ENCODE measurements at places on chromosomes 2 and 18. TPM values are rescaled to one million over a fixed set of nuclear protein-coding genes. Genes with fewer than 3 reads are reported as not detected.

DNA sequence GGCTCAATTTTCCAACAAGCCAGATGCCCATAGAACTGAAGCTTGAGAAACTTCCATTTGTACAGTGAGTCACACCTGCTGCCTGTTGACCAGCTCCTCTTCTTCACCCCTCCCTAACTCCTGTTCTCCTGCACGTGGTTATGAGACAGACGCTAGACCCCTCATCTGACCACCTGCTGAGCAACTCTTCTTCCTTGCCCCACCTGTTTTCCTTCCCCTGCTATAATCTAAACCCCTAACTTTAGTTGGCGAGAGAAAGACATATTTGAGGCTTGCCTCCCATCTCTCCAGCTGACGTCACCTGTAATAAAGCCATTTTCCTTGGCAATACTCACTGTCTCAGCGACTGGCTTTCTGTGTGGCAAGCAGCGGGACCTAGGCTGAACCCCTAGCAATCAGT, 22.3 kb upstream of the ITM2C start:
- H3K4me3 ChIP-seq: no peak overlapping the region
- H3K27me3 ChIP-seq: peaks cover 29% of the 10 kb centered on the region
- no peak for DNase-seq
- peaks cover 8% of the 10 kb centered on the region for H3K36me3 ChIP-seq

DNA sequence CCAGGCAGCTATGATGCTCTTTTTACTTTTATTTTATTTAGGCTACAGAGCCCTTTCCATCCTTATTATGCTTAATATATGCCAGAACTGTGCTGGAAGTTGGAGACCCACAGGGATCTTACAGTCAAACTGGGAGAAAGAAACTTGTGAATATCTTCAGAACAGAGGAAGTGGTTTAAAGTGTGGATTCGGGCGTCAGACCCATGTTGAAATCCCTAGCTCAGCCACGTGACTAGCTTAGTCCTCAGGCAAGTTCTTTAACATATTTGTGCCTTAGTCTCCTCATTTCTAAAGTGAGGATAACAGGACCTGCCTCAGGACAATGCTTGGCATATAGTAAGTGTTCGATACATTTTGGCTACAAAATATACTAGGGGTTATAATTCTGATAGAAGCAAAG, 59.1 kb downstream of the MAP3K20 start:
- no peak overlapping the region for H3K27ac ChIP-seq
- no peaks in the 10 kb centered on the region for H3K27me3 ChIP-seq
- H3K36me3 ChIP-seq: no peaks in the 10 kb centered on the region
- DNase-seq: no peak
- H3K4me1 ChIP-seq: peaks cover 12% of the 10 kb centered on the region

DNA sequence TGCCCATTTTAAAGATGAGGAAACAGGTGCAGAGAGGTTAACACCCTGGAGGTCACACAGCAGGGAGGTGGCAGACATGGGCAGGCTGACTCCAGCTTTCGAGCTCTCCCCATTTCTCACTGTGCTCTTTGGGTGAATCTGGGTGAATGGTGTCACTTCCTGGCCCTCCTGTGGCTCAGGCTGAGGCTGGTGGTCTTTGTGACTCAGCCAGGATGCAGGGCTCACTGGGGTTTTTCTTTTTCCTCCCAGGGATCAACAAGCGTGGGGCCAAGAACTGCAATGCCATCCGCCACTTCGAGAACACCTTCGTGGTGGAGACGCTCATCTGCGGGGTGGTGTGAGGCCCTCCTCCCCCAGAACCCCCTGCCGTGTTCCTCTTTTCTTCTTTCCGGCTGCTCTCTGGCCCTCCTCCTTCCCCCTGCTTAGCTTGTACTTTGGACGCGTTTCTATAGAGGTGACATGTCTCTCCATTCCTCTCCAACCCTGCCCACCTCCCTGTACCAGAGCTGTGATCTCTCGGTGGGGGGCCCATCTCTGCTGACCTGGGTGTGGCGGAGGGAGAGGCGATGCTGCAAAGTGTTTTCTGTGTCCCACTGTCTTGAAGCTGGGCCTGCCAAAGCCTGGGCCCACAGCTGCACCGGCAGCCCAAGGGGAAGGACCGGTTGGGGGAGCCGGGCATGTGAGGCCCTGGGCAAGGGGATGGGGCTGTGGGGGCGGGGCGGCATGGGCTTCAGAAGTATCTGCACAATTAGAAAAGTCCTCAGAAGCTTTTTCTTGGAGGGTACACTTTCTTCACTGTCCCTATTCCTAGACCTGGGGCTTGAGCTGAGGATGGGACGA, 13.2 kb downstream of the ITM2C start:
- H3K27me3 ChIP-seq: no peaks in the 10 kb centered on the region
- H3K4me1 ChIP-seq: peaks cover 51% of the 10 kb centered on the region
- peak overlapping the region; percentile 74 for H3K27ac ChIP-seq
- peak; percentile 63 for DNase-seq
- peak overlapping the region; percentile 72 for H3K4me3 ChIP-seq
- no peaks in the 10 kb centered on the region for H3K36me3 ChIP-seq

DNA sequence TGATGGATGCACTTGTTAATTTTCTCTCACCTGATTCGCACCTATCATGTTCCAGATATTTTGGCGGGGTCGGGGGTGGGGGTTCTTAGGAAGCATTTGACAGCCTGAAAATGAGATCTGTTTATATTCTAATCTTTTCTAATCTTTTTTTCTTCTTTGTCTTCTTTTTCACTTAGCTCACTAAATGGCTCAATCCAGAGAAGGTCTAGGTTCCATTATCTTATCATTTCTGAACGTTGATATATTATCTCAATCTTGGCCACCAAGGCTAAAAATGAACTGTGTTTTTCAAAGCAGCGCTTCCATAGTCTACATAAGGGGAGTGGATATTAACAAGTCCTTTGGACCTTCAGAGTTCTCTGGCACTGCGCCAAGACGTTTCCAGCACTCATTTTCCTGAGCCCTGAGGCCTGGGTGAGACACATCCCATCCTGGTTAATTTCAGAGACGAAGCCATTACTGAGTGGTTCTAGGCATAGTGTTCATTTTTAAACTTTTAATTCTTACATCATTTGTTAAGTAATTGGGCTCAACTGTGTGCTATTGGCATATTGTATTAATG, 229.0 kb downstream of the SOX11 start:
- H3K4me1 ChIP-seq: no peaks in the 10 kb centered on the region
- no peak overlapping the region for H3K27ac ChIP-seq
- no peak overlapping the region for H3K4me3 ChIP-seq
- H3K27me3 ChIP-seq: no peaks in the 10 kb centered on the region

DNA sequence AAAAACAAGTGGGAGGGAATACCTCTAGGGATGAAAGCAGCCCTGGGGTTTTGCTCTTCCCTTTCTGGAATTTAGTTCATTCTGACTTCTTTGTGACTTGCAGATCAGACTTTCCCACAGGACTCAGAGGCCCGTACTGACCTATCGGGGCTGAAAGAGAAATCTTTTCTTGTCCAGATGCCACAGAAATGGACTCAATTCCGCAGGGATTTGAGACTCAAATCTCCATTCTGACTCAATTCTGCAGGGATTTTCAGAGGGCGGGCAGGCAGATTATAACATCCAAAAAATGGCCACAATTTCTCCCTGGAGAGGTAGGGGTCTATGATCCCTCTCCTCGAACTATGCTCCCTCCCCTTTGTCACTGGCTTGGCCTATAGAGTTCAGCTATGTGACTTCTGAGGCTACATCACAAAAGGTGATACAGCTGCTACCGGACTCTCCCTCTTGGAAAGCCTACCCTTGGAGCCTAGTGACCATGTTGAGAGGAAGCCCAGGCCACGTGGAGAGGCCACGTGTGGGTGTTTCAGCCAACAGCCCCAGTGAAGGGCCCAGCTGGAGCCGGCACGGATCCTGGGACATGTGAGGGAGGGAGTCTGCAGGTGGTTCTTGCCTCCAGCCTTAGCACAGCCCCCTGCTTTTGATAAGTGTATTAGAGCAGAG, 4.8 kb upstream of the EFHD1 start:
- no peaks in the 10 kb centered on the region for H3K4me1 ChIP-seq
- no peak for DNase-seq
- H3K27me3 ChIP-seq: peaks cover 41% of the 10 kb centered on the region
- no peak overlapping the region for H3K27ac ChIP-seq

DNA sequence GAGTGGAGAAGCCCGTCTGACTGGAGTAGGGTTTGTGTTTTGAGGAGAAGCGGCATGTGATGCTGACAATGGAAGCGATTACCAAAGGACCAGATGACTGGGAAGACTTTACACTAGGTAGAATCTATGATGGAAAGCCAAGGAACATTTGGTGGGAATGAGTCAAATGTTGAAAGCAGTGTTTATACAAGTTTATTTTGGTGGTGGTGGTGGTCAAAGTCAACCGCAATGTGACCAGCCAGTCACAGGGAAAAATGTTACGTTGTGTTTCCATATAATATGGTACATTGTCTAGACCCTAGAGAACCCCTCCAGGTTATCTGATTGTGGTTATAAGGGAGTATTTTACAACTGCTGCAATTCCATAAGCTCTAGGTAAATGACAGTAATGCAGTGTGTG, 216.8 kb downstream of the PID1 start:
- H3K27ac ChIP-seq: no peak overlapping the region
- H3K27me3 ChIP-seq: no peaks in the 10 kb centered on the region

- H3K27ac ChIP-seq: no peak overlapping the region
- H3K36me3 ChIP-seq: peaks cover 8% of the 10 kb centered on the region
Measured at GRCh38 chr2:240069829-240070228, 16.5 kb upstream of the OR6B3 start.

DNA sequence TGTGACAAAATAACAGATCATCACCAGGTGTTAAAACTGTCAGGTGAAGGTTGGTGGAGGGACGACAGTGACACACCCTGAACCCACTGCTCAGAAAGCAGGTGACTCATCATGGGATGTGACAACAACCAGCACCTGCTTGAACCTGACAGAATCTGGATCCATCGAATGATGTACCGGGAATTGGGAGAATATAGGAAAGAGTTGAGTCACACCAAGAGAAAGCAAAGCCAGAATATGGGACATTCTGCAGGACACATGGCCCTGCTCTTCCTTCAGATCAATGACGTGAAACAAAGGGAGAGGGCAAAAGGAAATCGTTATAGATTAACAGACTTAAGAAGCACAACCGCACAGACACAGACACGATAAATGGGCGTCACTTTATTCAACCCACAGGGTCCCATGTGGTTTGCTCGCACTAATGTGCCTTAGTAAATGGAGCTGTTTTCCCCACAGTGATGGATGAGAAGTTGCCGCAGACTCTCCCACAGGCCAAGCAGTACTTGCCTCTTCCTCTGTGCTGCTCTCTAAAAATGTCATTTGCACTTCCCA, 100.1 kb downstream of the CRACDL start:
- H3K4me1 ChIP-seq: no peaks in the 10 kb centered on the region
- H3K4me3 ChIP-seq: no peak overlapping the region
- no peak overlapping the region for H3K27ac ChIP-seq

- H3K4me1 ChIP-seq: no peaks in the 10 kb centered on the region
- no peak overlapping the region for H3K4me3 ChIP-seq
- no peak for DNase-seq
Measured at GRCh38 chr2:37911296-37911873, 13.7 kb upstream of the RMDN2 start.

GRCh38 chr2:23720705-23721453, 206.0 kb downstream of the ATAD2B start:
- peaks cover 10% of the 10 kb centered on the region for H3K4me1 ChIP-seq
- H3K4me3 ChIP-seq: no peak overlapping the region
- no peak overlapping the region for H3K27ac ChIP-seq
- peaks cover 46% of the 10 kb centered on the region for H3K36me3 ChIP-seq
- H3K27me3 ChIP-seq: no peaks in the 10 kb centered on the region

- H3K4me1 ChIP-seq: no peaks in the 10 kb centered on the region
- DNase-seq: no peak
- H3K36me3 ChIP-seq: no peaks in the 10 kb centered on the region
- H3K4me3 ChIP-seq: no peak overlapping the region
Measured at GRCh38 chr2:20186855-20187187, 38.1 kb downstream of the SDC1 start.

Gene GNLY
- polyA plus RNA-seq: 6.3 TPM

Gene LAMA1
- polyA plus RNA-seq: not detected

Gene TLX2
- polyA plus RNA-seq: not detected

Gene ESPNL
- polyA plus RNA-seq: not detected

Measured in naive B cell (primary cell).